Tibial artery (tissue), 4 donors: ENCODE measurements at places on chromosomes 7 and 10.

DNA sequence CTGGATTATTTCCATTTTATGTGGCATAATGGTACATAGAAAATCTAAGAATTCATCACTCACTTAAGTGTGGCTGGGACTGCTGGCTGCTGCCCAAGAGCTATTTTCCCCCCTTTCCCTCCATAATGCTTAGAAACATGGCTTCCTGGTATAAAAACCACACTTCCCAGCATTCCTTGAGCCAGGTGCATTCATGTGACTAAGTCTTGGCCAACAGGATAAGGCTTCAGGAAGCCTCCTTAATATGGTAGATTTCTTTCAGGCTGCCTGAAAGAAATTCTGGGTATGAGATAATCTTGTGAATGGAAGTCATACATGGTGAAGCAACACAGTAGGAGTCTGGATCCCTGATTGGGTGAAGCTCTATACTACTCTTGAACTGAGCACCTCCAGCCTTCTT, 178.0 kb downstream of the JAZF1 start:
- DNase-seq: no peak

DNA sequence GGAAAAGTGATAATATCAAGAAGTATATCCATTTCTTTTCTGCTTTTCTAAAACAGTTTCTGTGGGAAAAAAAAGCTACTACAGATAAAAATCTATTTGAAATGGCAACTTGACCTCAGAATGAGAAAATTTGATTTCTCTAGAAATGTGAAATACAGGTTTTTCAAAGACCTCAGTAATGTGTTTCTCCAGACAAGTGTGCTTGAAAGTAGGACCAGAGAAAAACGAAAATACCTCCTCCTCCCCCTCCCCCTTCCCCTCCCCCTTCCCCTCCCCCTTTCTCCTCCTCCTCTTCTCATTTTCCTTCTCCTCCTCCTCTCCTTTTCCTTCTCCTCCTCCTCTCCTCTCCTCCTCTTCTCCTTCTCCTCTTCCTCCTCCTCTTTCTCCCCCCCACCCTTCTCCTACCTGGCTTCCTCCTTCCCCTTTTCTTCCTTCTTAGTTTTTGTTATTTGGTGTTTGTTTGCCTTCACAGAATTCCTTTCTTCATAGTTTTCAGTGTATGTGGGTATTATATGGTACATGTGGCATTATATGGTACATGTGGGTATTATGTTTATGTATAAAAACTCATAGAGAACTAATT, 179.4 kb downstream of the CDK14 start:
- DNase-seq: no peak

GRCh38 chr7:12794722-12795302, 107.4 kb downstream of the ARL4A start:
- no peak for DNase-seq

GRCh38 chr7:42639930-42640329, 271.9 kb downstream of the C7orf25 start:
- DNase-seq: no peak

GRCh38 chr10:19944911-19945663, 128.9 kb downstream of the PLXDC2 start:
- peak; percentile 77 for DNase-seq

- DNase-seq: no peak
Observed at GRCh38 chr10:38003588-38003987, 6.9 kb upstream of the ZNF33A start.

DNA sequence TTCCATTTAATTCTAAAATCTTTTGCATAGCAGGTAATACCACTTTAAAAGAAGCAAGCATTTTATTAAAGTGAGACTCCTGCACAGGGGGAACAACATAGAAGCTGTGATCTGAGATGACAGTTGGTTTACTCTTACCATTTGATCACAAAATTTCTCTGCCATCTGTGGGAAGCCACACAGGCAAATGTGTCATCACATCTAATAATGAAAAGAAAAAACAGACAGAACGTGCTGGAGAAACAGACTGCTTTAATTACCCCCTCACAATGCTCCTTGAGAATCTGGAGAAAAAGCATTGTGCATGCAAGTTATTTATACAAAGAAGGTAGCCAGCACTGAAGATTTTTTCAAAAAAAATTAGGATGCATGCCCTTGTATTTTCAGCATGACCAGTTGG, 165.2 kb upstream of the PTER start:
- DNase-seq: no peak

DNA sequence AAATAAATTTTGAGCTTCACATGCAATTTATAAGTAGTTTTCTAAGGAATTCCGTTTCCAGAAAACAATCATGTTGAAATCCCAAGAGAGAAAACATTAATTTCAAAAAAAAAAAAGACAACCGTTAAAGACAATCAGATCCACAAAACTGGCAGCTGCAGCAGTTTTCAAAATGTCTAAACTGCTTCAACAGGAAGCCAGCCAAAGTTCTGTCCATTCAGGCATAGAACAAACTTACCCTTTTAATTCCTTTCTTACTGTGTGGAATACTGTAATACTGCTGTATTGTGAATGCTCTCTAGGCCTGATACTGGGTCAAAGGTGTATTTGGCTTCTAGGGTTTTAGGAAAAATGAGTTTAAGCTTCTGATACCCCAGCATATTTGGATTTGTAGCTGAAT, 31.6 kb downstream of the HOXA1 start:
- no peak for DNase-seq

DNA sequence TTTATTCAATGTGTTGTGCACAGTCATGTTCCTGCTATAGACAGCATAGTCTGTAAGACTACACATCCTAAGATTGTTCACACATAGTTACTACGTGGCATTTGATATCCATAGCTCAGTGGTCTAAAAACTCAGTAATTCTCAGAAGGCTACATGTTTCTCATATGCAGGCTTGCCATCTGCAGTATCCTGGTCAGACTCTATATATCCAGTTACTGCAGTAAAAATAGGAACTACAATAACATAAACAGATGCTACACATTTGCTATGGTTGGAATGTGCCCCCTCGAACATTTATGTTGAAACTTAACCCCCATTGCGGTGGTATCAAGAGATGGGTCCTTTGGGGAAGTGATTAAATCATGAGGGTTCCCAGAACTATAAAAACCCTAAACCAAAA, 1377.8 kb upstream of the LRRTM3 start:
- DNase-seq: no peak

- no peak for DNase-seq
Observed at GRCh38 chr10:133109711-133110110, 22.0 kb downstream of the ADGRA1 start.

DNA sequence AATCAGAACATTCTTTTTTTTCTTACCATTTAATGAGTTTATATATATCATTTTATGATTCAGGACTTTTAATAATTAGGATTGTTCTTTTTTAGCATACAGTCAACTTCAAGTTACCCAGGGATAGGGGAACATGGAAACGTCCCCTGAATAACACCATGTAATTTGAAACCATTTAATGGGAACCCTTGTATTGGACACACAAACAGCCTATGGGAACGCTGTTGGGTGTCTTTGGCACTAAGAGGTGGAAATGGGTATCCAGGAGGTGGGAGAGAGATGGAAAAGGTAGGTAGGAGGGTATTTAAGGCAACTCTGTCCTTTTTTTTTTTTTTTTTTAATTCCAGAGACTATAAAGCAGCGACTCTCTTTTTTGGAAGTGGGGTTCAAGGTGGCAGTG, 2.6 kb downstream of the LUC7L2 start:
- no peak for DNase-seq

DNA sequence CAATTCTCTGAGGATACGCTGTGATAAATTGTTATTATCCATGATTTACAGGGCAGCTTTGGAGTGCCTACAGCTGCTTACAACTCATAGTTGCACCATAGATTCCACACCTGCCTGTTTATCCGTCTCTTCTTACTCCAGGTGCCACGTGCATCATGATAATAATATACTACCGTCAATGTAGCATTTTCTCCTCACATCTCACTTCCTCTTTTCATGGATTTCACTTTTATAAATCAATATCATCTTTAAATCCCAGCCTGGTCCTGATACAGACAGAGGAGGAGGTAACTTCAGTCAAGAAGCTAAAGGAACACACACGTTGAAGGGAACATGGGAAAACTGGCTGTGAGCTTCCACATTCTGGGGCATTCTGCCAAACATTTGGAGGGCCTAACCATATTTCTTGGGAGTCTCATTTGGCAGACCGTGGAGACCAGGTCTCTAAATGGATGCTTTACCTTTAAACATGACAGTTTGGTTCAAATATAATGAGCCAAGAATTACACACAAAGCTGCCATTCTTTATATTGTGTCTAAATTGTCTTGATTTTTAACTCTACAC, 2.4 kb downstream of the CH25H start:
- no peak for DNase-seq

- DNase-seq: no peak
Observed at GRCh38 chr10:126315494-126316177, 72.6 kb downstream of the ADAM12 start.

DNA sequence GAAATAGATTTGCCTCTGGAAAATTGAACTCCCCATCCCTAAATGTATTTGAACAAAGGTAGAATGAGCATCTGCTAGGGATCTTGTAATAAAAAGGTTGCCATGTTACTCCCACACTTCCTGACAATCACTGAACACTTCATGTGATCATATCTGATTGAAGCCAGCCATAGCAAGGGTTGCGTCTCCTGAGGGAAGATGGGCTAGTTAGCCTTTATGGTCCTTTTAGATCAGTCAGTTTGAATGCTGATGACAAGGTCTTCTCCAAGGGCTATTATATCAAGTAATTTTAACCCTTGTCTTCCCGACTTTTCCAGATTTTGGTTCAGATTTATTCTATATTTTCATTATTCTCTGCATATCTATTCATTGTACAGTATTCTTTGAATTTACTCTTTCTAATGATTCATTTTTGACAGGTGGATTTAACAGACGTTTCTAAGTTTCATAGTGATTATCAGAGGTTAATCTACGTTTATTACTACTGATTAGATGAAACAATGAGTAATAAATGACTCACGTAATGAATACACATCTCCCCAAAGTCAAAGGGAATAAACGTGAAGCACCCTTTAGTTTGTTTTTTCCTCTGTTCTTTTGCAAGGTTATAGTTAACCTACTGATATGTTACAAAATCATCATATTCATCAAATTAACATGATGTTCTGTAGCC, 28.1 kb downstream of the CSGALNACT2 start:
- DNase-seq: no peak
